Type B pancreatic cell (in vitro differentiated cells): ENCODE measurements at places on chromosomes 4 and X. TPM values are rescaled to one million over a fixed set of nuclear protein-coding genes. Genes with fewer than 3 reads are reported as not detected.

- no peak for DNase-seq
Observed at GRCh38 chrX:13001097-13001496, 26.2 kb downstream of the TMSB4X start.

DNA sequence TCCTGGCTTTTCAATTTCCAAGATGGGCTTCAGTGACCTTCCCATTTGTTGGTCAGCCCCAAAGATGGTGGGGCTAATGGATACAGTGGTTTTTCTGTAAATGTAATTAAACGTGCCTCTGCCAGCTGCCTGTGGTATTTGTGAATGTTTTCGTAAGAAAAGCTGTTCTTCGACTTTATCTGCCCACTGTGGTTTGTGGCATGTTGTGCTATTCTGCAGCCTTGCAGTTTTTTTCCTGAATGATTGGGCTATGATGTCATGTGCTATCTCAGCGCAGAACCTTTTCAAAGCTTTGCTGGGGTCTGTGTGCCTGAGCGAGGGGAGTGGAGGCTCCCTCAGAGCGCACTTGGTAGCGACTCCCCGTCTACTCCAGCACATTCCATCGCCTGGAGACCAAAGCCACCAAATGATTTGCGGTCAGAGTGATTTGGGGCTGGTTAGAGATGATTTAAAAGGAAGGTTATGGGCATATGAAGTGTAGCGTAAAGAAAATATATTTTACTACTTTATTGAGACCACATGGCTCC is 137.5 kb downstream of the PALLD start:
- DNase-seq = peak; percentile 73

GRCh38 chrX:2501559-2502102 is 855 bp upstream of the DHRSX start:
- DNase-seq = no peak

- no peak for DNase-seq
Observed at GRCh38 chr4:26133840-26134239, 187.0 kb upstream of the RBPJ start.

DNA sequence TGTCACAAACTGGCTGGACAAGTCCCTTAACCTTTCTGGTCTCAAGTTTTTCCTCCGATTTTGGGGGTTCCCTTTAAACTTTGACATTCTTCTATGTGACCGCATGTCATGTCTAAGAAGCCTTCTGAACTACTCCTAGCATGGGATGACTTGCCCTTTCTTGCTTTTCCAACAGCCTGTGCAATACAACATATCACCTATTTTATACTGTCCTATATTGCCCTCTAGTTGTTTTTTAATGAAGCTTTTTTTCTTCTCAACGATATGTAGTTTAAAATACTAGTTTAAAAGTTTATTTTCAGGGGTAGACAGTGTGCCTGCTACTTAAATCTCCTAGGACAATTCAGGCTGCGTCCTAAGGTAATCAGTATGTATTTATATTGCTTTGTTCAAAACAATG is 1.0 kb upstream of the IGBP1 start:
- no peak for DNase-seq

ALB gene
- total RNA-seq = 113 and 196 TPM in 2 replicates

- no peak for DNase-seq
Observed at GRCh38 chrX:41350150-41350975, 16.4 kb downstream of the DDX3X start.

EDA gene
- 3.9 and 4.4 TPM in 2 replicates for total RNA-seq

KLF8 gene
- total RNA-seq = 11.7 and 30.7 TPM in 2 replicates

DNA sequence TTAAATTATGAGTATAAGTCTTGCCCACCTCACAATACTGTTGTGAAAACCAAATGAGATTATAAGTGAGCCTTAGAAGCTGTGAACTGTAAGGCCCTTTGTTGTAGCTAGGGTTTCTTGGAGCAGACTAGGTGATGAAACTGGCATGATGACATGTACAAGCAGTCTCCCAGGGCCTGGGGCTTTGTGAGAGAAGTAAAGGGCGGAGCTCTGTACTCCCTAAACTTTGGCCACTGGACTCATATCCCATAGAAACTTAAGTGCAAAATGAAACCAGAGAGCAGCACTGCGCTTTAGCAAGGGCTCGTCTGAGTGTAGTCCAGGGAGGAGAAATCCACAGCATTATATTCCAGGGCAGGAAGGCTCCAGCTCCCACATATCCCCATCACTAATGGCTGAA is 385.6 kb upstream of the FGF16 start:
- DNase-seq = no peak

DNA sequence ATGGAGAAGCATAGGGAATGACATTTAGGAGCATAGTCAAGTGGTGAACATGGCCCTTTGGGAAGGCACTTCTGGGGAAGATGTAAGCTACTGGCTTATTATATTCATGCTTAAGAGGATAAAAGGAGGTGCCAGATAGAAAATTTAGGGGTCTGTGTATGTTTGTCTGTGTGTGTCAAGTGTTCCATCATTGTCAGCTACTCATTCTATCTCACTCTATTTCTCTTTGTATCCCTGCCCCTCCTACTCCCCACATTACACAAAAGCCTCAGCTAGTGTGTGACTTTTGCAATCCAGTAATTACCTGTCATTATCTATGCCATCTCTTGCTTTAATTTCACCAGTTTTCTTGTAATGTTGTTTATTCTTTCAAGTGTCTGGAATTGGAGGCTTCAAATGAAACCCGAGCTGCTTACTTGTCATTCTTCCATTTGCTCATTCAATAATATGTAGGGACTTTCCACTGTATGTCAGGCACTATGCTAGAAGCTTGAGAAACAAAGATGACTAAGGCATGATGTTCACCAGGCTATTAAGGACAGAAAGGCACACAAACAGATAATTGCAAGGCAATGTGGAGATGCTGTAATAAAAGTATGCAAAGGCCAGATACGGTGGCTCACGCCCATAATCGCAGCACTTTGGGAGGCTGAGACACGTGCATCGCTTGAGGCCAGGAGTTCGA is 229.8 kb upstream of the TEX13C start:
- DNase-seq = no peak

- no peak for DNase-seq
Observed at GRCh38 chr4:137393044-137393443, 139.2 kb downstream of the PCDH18 start.

DNA sequence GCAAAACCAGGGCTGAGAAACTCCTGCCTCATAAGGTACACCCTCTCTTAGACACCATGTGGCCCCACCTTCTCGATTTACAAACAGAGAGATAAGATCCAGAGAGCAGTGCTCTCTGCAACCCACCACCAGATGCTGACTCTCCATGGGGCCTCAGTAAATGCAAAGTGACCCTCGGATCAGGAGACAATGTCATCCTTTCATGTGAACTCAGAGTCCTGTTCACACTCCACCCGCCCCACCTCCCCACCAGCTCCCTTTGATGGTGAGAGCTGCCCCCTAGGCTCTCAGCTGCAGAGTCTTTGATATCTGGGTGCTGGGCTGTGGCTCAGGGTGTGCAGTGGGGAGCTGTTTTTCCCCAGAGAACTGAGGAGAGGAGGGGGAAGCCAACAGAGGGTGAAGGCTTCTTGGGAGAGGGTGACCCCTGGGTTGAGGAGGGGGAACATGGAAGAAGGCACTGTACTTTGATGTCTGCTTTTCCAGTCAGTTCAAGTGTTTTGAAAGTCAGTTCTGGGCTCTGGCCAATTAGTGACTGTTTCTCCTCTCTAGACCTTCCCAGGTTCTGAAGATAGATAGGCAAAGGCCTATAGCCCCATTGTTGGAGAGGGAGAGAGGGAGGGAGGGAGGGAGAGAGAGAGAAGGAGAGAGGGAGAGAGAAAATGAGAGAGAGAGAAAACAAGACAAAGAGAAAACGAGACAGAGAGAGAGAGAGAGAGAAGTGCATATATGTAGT is 88.2 kb downstream of the SCD5 start:
- DNase-seq = no peak

DNA sequence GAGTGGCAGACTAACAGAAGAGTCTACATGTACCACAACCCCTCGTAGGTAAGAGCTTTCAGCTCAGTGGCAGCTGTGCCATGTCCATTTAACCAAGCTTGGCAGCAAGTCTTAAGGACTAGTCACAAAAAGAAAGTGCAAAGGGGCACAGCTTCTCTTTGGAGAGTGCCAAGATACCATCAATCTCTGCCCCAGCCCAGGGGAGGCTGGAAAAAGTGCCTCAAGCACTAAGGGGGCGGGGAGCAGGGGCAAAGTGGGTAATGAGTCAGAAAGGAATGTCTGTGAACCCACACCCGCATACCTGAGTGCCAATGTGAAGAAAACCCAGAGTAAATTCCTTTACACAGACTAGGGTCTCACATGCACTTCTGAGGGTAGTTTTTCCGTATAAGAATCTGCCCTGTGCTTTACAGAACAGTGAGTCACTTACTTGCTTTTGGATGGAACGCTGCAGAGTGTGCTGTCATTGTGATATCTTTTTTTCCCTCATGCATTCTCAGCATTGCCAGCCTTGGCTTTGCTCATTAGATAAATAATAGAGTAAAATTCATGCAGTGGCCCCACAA is 219.8 kb downstream of the ZNF674 start:
- DNase-seq = no peak

TEX11 gene
- 0.12 TPM in 1 of 2 replicates, not detected in the other for total RNA-seq

ARHGAP36 gene
- total RNA-seq = 0.92 and 1.6 TPM in 2 replicates

ADRA2C gene
- total RNA-seq = 2.9 and 7.9 TPM in 2 replicates

GRCh38 chr4:5371415-5372190 is 320.3 kb downstream of the STK32B start:
- peak; percentile 39 for DNase-seq

DNA sequence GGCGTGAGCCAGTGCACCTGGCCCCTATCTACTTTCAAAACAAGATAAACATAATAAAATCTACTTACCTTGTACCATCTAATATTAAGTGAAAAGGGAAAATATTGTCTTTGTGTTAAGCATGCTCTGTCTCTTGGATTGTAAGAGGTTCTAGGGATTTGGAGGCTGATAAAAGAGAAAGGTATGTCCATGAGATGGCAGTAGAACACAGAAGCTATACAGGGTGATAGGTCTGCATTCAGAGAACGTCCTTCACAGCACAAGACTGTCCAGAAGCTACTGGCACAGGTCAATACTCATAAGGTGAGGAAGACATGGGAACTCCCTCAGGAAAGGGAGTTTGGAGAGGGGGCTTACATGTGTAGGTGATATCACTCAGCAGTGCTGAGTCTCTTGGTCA is 135.5 kb downstream of the TMEM47 start:
- no peak for DNase-seq

- DNase-seq = no peak
Observed at GRCh38 chrX:149032449-149032848, 472.7 kb downstream of the IDS start.

- no peak for DNase-seq
Observed at GRCh38 chr4:169485791-169486742, 126.3 kb downstream of the NEK1 start.

GRCh38 chrX:48737940-48738339 is 23.6 kb upstream of the GLOD5 start:
- DNase-seq = no peak

GPRASP1 gene
- 2.8 and 8.3 TPM in 2 replicates for total RNA-seq

DNA sequence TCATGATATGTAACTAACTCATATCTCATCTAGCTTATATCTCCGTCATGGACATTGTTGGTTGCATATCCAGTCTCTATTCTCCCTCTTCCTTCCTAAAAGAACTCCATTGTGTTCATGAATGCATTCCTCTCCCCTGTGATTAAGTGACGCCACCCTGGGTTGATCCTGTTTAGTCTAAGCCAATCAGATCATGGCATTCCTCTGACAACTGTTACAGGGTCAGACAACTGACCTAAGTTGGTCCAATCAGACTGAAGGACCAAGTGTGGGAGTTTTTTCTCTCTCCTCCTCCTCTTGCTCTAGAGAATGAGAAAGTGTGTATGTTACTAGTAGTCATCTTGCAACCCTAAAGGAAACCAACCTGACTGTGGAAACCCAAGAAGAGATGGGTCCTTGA is 3.6 kb downstream of the APOO start:
- DNase-seq = no peak

DNA sequence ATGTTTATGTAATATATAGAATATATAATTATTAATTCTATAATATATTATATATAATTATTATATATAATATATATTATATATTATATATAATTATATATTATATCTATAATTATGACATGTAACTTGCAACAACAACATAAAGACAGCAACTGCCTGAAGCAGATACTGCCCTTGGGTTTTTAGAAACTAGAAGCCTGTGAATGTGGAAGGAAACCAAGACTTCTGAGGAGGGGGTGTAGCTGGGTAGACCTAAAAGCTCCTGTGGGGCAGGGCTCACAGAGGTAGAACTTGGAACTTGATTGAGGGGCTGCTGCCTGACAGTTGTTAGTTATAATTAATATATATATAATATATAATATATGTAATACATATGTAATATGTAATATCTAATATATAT is 167.2 kb upstream of the SLIT2 start:
- no peak for DNase-seq

GBA3 gene
- 1.4 and 3.8 TPM in 2 replicates for total RNA-seq

GRCh38 chr4:38069271-38069760 is 109.1 kb downstream of the PTTG2 start:
- DNase-seq = no peak

DNA sequence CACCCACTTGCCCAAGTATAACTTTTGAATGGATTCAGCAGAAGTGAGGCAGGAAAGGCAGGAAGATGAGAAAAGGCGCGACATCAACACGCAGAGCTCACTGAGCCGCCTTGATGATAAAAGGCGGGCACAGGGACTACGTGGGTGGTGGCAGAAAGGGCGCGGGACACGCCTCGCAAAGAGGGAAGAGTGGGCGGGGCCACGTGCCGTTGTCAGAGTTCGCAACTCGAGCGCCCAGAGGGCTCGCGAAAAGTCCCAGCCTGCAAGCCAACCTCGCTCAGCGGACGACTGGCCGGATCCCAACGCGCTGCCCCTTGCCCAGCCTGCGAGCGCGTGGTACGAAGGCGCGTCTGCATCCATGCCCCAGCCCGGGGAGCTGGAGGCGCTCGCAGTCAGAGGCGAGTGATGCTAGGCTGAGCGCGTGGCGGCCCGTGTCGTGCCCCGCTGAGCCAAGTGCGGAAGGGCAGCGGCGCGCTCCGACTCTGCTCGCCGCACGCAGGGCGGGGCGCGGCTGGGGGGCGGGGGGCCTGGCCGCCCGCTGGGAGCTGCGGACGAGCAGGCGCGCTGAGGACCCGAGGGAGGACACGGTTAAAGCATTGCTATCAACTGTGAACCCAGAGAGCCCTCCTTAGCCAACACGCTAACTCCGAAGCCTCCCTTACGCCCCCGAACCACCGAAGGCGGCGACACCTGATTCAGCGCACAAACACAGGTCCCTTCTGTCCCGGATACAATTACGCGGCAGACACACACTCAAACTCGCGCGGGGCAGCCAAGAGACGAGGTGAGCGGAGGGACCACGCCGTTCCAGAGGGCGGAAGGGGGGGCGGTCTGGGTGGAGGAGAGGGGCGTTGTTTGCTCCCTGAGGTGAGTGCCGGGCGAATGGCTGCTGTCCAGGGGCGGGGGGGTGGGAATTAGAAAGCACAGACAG is at the start of gene UGT8:
Gene UGT8, plus strand, starts transcription at position 617 of the 931 bp plus-strand sequence. CDS start 24,074 bp downstream, outside the sequence.
- DNase-seq = peak; percentile 76
